ENCODE measurements at places on chromosomes 2 and 18.

GRCh38 chr2:128273469-128274081 lies 45.1 kb downstream of the HS6ST1 start:
- DNase-seq: no peak

- no peak for DNase-seq
Measured at GRCh38 chr2:236752096-236752495, 182.5 kb downstream of the ACKR3 start.

- DNase-seq: no peak
Measured at GRCh38 chr2:9285921-9286320, 79.3 kb downstream of the ASAP2 start.

- peak; percentile 34 for DNase-seq
Measured at GRCh38 chr2:191612496-191612895, 65.4 kb upstream of the NABP1 start.

- no peak for DNase-seq
Measured at GRCh38 chr18:79872527-79873444, 75.0 kb downstream of the KCNG2 start.

- no peak for DNase-seq
Measured at GRCh38 chr2:60446413-60447267, 106.8 kb downstream of the BCL11A start.

DNA sequence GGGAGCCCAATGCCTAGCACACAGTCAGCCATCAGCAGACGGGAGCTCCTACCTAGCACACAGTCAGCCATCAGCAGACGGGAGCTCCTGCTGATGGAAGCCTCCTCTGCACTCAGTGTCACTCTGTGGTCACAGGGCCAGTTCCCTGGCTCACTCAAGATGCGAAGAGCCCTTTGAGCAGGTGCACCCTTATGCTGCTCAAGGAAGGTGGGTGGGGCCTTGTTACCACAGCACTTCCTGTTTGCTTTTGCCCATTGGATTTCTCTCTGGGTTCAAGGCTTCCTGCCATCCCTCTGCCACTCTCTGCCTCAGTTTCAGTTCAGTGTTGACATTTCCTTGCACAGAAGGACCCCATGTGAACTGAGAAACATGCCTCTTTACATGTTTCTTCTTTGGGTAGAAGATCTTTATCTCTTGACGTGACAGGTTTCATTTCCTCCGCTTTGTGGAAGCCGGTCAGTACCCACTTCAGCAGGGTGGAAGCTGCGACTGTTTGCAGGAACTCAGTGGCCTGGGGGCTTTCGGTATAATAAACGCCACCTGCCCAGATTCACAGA lies 11.6 kb downstream of the TRIB2 start:
- no peak for DNase-seq

DNA sequence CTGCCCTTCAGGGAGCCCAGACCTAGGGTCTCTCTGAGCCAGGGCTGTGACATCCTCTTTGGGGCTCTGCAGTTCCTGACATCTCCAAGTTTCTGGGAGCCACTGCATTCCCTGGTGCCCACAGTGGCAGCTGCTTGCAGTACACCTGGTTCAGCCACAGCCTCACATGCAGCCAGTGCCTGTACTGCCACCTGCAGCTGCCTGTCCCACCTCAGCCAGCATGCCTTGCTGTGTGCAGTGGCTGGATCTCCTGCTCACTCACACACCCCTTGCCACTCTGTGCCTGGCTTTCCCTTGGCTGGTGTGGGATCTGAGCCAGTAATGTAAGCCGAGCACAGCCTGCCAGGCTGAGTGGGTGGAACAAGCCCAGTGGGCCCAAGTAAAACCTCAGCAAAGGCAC lies 1288.7 kb downstream of the CNTNAP5 start:
- no peak for DNase-seq

- no peak for DNase-seq
Measured at GRCh38 chr2:25671622-25672021, 1.8 kb downstream of the DTNB start.
